SHP77 (cell line): ENCODE measurements at places on chromosomes 12 and 14.
A peak's percentile ranks its signal among the peaks of the same experiment; 100 is the strongest.

DNA sequence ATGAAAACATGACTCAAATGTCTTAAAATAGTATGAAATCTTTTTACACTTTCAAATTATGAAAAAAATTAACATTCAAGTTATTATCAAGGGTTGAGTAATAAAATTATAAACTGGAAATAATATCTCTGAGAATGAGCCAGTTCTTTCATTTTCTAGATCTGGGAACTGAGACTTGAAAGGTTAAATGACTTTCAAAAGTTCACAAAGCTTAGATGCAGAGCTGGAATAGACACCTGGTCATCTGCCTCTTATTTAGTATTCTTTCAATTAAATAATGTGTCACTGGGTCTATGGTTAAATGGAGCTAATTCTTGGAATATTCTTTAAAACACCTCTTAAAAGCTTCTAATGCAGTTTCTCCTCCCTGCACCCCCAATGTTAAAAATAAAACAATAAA is 86.6 kb downstream of the CDK17 start:
- no peak for DNase-seq

- DNase-seq: peak; percentile 45
Measured at GRCh38 chr14:99522457-99522891, 41.3 kb downstream of the CCNK start.

DNA sequence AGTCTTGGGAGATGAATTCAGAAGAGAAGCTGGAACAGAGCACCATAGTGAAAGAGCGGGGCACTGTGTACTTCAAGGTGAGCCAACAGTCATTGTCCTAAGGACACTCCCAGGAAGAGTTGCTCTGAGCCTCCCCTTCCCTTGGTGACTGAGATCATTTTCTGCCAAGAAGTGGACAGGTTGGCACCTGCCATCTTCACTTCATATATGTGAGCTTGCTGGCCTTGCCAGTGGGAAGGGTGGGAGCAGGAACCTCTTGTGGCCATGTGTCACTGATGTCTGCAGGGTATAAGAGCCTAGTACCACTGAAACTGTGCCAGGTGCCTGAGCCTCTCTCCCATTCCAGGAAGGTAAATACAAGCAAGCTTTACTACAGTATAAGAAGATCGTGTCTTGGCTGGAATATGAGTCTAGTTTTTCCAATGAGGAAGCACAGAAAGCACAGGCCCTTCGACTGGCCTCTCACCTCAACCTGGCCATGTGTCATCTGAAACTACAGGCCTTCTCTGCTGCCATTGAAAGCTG is 5.3 kb downstream of the FKBP4 start:
- no peak for DNase-seq

- DNase-seq: no peak
Measured at GRCh38 chr12:56709759-56710376, 15.2 kb downstream of the NACA start.

DNA sequence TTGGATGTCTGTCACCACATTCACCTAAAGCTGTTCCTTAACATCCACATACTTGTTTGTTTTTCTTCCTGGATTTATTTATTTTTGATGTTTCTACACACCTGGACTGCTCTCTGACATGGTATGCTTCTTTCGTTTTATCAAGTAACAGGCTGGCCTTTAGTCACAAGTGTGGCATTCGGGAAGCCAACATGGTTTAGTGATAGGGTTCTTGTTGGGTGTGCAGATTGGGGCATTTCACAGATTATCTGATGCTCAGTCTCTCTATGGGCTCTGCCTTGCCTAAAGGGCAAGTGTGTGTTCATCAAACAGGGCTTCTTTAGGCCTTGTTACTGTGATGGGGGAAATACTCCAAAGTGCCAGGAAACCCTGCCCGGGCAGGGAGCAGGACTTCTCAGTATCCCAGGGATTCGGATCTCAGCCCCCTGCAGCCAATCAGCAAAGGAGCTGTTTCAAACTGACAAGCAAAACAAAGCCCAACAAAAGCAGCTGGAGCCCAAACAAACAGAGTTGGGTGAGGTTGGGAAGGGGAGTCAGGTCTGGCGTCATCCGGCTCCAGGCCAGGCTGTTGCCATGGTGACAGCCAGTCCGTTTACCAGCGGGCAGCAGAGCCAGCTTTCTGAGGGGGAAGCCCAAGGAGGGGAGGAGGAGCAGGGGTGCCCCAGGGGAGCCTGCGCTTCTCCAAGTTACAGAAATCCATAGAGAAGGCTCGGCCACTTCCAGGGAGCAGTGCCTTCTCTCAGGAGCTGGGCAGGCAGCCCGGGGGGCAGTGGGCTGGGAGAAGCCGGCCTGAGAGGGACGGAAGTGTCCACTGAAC is 31.9 kb downstream of the FOS start:
- peak; percentile 92 for DNase-seq

DNA sequence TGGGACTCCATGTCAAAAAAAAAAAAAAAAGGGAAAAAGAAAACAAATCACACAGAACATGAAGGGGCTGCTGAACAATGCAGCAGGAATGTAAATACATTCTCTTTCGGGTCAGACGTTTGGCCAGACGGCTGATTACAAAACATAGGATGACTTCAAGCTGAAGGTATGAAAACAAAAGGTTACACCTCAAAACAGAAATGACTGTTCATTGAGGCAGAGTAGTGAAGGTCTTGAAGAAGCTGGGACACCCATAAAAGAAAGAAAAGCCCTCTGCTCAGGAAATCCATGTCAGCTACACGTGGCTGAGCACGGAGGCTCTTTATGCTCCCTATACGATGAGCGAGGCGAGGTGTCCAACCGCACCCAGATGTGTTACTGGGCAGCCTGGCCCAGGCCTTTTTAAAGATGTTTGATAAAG is 37.7 kb downstream of the FGD4 start:
- no peak for DNase-seq

GRCh38 chr12:89789862-89790261 is 81.2 kb upstream of the ATP2B1 start:
- no peak for DNase-seq

DNA sequence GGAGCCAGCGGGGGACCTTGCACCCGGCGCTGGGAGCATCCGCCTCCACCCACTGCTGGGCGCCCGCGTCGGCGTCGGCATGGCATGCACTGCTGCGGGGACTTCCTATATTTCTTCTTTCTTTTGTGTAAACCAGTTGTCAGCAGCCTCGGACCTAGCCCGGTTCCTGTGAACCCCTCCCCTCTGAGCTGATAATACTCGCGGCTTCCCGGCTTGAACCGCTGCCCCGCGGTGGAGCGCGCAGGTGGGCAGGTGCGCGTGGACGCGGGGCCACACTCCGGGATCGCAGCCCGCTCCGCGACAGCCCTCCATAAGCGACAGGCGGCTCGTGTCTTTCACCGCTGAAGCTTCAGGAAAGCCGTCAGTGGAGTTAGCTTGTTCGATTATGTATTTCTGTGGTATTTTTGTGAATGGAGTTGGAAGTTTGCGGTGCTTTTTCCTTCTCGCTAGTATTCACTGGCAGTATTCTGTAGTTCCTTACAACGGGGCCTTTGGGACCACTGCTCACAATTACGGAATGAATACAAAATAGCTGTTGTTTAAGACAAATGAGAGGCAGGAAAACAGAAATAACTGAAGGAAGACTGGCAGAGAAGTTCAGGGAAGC is 870 bp downstream of the BMAL2 start:
- DNase-seq: no peak

- no peak for DNase-seq
Measured at GRCh38 chr14:84336433-84336832, 1193.5 kb upstream of the FLRT2 start.

DNA sequence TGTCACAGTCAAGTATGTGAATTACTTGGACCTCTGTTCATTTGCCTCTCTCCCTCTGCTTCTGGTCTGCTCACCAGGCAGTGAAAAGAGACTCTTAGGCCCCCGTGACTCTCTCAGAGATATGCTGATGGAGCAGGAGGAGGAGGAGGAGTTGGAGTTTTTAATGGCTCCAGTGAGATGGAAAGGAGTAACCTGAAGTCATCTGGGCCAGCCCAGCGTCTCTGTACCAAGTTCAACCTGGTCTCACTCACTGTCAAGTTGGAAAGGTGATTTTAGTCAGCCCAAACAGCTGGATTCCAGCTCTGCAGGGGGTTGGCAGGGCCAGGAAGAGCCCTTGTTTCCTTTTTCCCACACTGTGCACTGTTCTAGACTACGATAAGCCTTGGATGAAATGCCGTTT is 48.6 kb downstream of the SH2B3 start:
- DNase-seq: no peak

DNA sequence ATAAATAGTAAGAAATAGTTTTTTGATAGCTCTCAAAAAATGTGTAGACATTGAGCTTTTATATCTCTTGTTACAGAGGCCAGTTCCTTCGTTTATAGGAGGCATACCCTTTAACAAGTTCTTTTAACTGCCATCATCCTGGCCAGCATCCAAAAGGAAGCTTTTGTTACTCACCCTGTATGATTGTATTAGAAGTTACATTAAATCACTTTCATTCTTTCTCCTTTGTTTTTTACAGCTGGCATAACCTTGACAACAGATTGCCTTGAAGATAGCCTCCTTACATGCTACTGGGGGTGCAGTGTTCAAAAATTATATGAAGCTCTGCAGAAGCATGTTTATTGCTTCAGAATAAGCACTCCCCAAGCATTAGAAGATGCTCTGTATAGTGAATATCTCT is 20.1 kb downstream of the CGRRF1 start:
- DNase-seq: no peak

DNA sequence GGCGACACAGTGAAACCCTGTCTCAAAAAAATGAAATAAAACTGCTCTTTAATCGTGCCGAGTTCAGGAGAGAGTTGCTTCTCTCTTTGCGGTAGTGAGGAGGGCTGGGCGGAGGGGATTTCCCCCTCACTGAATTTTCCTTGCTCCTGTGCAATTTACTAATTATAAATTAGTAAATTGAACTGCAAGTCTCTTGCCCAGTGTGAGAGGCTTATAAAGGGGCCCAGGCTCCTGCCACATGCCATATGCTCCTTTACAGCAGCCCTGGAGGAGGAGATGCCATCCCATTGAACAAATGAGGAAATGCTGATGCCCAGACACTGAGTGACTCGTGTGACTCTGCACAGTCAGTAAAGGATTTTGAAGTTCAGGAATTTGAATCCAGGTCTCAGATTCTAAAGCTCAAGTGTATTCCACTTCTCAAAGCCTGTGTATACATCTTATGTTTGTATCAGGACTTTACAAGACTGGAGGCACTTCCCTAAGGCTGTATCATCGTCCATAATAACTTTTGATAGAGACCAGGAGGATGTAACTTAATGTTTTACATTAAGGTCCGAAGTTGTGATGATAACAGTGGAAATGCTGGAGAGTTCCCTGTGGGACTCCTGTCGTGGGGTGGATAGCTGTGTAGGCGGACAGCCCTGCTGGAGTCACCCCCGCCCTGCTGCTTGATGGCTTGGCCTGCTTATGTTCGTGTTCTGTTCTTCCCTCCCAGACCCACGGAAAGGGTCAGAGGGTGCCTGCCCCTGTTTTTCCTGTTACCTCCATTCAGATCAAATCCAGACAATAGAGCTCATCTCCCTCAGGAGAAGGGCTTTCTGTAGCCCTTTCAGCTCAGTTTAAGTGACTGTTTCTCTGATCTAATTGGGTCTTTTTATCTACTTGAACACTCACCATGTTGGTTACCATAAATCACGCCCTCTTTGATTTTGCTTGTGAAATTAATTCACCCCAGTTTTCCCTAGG is 13.9 kb downstream of the PELI2 start:
- no peak for DNase-seq

GRCh38 chr12:20475542-20475941 is 107.2 kb downstream of the PDE3A start:
- DNase-seq: no peak
